CD4-positive, alpha-beta T cell treated with Interleukin-21 for 1 hour (primary cell): ENCODE measurements at places on chromosomes 13 and 19.
A peak's percentile ranks its signal among the peaks of the same experiment; 100 is the strongest.

DNA sequence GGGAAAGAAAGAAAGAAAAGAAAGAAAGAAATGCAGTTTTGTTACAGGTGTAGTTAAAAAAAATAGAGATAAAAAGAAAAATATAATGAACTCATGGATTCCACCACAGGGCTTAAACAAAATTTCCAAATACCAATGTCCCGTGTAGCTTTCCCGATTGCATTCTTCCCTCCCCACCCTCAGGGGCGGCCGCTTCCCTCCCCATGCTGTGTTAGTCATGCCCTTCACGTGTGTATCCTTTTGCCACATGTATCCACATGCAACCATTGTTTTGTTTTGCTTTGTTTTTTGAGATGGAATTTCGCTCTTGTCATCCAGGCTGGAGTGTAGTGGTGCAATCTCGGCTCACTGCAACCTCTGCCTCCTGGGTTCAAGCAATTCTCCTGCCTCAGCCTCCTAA is 3.6 kb upstream of the KMT5C start:
- no peak for DNase-seq

DNA sequence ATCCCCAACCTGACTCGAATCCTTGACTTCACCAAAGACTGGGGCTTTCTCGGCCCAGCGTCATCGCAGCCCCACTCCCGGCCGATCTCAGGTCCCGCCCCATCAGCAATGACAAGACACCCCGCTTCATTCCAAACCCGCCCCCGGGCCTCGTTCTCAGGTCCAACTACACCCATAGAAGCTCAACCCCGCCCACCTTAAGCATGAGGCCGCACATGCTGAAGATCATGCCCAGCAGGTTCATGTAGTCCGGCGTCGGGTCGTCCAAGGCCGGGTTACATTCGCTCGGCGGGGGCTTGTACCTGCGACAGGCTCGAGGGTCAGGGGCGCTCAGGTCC is 2.3 kb downstream of the WDR83 start:
- DNase-seq = peak; percentile 85

DNA sequence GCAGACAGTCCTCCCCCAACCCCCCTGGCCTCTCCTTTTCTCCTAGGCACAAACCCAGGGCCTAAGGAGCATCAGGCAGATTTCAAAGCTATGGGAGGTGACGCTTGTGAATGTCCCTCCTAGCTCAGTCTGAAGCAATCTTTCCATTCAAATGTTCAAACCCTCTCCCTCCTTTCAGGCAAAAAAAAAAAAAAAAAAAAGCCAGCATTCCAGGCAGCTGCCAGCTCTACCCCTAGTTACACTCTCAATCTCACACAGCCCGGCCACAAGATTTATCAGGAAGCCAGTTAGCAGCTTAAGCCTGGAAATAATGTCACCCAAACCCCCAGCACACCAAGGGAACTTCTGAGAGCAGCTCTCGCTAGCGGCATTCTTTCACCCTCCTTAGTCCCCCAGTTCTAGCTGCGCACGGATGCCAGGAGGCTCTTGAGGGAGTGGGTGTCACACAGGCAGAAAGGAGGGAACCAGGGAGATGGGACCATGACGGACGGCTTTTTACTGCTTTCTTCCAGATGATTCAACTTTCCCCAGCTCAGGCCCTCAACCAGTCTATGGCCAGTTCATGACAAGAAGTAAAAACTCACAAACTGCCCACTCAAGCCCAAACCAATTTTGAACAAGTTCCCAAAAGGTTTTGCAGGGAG is 6.3 kb downstream of the SH3GL1 start:
- no peak for DNase-seq

GRCh38 chr13:107076801-107077200 is 508.9 kb upstream of the ARGLU1 start:
- no peak for DNase-seq

DNA sequence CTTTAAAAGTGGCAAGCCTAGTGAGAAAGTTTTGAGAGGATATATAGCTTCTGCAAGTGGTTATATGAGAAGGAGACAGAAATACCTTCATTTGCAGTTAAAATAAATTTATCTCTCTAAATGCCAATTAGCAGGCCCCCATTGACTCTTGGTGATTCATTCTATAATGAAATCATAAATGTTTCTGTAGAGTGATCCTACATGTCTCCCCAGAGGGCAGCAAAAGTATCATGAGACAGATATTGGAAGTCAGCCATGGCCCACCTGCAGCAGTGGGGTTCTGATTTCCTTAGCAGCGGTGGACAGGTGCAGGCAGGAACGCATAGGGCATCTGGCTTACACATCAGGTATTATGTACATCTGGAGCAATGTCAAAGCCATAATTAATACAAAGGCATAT is 385.4 kb upstream of the SLC10A2 start:
- DNase-seq = no peak

DNA sequence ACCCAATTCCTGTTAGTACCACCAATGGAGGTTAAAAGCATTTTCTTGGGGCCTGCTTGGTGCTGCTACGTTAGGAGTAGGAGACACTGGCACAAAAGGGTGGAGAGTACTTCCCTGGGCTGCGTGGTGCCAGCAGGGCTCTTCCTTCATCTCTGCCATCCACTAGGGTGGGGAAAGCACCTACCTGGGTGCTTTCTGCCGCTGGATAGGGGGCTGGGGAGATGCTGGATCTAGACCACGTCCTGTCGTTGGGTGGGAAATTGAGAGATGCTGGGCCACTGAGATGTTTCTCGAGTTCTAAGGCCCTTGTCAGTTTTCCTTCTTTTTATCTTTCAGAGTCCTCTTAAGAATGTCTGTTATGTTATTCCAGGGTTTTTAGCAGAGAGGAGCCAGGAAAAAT is 6.7 kb upstream of the FCGBP start:
- DNase-seq = peak; percentile 37

DNA sequence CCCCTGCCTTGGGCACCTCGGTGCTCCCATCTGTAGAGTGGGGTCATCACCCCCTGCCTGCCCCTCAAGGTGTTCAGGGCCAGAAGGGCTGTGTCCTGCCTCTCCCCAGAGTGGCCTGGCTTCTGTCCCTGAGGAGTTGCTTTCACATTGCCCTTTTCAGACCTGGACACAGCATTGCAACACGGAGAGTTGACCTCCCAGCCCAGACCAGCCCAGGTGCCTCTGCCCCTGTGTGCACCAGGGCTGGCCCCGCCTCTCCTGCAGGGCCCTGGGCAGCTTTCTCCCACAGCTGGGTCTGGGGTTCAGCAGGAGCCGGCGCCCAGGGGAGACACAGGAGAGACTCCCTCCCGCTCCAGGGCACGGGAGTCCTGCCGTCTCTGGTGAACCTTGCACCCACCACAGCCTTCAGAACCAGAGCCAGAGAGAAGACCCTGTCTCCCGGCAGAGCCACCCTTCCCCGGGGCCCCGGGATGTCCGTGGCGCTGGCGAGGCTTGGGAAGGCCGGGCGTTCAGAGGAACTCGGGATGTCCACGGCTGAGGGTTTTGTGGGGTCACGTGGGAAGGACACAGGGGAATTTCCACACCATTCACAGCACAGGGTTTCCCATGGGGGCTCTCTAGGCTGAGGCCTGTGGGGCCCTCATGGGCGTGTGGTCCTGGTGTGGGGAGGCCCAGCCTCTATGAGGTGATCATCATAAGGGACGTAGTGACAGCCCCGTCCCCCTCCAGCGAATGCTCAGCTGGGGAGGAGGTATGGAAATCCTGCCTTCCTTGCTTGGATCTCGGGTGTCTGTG is 23.2 kb downstream of the C13orf46 start:
- DNase-seq = no peak

DNA sequence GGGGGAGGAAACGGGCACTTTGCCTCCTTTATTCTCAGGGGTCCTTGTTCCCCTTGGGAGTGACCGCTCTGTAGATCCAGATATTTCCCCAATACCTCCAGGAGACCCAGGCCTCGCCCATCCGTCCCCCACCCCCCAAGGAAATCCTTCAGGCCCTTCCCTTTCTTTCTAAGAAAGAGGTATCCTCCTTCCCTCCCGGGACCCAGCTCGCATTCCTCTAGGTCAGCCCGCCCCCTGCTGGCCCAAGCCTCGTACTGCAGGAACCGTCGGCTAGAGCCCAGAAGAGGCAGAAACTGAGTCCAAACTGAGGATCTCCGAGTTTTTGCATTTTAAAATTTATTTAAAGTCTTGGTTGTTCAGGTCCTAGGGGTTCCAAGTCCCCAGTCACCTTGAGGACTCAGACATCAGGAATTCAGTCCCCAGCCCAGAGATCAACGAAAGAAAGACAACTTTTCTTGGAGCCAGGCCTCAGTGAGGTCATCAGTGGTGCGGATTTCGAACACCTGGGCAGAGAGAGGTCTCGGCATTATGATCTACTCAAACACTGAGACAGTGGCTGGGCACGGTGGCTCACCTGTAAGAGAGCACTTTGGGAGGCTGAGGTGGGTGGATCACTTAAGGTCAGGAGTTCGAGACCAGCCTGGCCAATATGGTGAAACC is 7.5 kb upstream of the LRFN1 start:
- DNase-seq = peak; percentile 83

DNA sequence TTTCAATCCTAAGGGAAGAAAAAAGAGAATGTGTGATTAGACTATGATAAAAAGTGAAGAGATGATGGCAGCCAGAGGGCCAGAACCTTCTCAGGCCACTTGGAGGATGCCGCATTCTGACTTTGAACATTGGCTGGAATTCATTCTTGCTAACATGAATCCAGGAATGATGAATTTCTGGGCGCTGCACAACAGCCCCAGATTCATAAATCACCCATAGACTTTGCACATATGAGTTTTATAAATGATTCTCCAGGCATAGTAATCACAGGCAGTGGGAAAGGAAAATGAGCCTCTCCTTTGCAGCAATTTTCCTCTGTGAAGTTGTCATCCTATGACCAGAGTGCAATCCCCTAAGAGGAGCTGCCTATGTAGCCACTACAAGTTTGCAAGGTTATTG is 555.4 kb downstream of the KCTD12 start:
- no peak for DNase-seq

DNA sequence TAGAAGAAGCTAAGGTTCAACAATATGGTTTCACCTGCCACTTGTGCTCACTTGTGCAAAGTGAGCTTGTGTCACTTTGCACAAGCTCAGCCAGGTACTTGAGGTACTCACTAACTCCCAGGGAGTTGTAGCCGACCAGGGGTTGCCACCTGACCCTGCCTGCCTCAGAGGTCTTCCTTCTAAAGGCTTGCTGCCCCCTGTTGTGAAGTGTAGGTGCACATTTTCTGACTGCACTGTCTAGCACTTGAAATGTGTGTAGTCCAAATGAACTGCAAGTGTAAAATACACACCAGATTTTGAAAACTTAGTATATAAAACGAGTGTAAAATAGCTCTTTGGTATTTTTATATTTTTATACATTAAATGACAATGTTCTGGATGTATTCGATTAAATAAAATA is 230.8 kb downstream of the DLEU7 start:
- no peak for DNase-seq

DNA sequence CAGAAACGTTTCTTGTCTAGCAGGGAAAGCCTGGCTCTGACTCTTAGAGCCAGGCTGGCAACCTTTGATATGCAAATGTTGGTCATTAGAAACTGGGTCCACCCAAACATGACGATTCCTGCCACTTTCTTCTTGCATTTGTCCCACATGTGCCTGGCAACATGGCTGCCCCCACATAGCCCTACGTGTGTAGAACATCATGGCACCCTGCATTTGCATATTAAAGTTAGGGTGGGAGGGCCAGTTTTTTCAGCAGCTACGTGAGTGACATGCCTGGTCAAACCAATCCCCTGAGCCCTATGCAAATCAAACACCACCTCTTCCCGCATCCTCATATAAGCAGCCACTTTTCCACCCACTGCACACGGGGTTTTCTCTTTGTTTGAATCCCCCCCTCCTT is 95.0 kb downstream of the LIG4 start:
- no peak for DNase-seq

DNA sequence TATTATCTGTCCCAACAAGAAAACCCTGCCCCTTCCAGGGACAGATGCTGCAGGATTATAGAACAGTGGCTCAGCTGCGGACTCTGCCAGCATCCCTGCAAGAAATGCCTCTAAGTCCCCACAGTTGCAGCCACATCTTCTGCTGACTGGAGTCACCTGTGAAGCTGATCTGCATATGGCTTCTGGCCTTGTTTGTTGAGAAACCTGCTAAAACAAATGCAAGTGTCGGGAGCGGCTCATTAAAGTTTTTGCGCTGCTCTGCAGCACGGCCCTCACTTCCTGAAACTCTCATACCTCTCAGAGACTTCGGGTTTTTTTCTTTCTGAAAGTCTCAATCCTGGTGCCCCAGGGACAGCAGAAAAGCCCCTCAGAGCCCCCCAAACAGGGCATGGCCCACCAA is 725.0 kb downstream of the UQCRFS1 start:
- no peak for DNase-seq

DNA sequence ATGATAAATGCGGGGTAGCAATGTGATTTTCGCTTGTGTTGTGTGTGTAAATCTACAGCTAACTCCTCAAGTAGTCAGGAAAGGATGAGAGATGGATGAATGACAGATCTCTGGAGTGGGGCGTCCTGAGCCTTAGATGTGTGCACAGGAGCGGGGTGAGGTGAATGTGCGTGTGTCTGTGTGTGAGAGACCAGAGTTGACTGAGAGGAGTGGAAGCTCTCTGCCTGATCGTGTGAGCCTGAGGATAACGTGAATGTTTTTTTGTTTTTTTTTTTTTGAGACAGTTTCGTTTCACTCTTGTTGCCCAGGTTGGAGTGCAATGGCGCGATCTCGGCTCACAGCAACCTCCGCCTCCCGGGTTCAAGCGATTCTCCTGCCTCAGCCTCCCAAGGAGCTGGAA is 805 bp downstream of the ZNF461 start:
- no peak for DNase-seq

- DNase-seq = no peak
Measured at GRCh38 chr13:112447761-112448603, 71.8 kb downstream of the SPACA7 start.

GRCh38 chr13:51953347-51954195 is 57.7 kb downstream of the ATP7B start:
- DNase-seq = peak; percentile 20

DNA sequence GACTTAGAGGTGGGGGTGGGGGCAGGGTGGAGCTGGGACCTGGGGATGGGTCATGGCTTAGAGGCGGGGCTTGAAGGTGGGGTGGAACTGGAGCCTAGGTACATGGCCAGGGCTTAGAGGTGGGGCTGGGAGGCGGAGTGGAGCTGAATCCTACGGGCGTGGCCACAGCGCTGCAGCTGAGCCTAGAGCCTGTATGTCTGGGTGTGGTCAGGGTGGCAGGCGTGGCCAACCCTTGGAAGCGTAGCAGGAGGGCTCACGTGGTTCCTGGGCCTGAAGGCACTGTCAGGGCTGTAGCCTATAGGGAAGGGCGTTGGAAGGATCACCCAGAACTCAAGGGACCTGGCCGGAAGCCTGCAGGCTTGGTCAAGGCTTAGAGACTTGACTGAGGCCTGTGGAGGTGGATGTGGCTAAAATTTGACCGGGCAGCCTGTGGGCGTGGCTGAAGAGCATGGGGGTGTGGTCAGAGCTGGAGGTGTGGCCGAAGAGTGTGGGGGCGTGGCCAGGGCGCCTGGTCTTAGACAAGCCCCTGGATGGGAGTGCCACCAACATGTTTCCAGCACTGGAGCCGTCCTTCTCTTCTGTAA is 24.3 kb downstream of the COLGALT1 start:
- peak; percentile 15 for DNase-seq
